ENCODE measurements at places on chromosomes 7 and 10.
A peak's percentile ranks its signal among the peaks of the same experiment; 100 is the strongest.

- DNase-seq = no peak
Measured at GRCh38 chr10:124534231-124534798, 72.7 kb downstream of the LHPP start.

DNA sequence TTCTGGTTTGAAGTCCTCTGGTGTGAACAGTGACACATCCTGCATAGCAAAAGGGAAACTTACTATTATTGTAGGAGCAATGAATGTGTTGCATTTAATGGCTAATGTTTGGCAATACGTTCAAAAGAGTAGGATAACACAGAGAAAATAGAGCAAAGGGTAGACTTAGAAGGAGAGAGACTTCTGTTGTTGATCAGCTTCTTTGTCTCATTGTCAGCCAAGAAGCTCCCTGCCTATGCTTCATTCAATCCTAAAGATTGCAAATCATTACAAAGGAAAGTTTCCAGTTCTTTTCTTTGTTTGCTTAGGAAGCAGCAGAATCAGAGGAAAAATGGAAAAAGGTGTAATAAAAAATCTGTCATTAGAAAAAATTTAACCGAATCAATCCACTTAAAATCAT lies 7.9 kb upstream of the TSPAN13 start:
- DNase-seq = no peak

DNA sequence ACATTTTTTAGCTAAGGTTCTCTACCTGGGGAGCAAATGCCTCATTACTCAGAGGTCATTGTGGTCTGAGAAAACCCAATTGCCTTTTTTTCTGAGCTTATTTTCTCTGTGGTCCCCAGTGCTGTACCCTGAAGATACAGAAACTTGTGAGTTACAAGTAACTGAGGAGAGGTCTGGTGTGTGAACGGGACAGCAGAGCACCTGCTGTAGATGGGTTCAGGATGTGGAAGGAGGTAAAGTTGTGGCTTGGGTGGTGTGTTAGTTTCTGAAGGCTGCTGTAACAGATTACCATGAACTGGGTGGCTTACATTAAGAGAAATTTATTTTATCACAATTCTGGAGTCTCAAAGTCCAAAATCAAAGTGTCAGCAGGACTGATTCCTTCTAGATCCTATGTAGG lies 449.1 kb upstream of the NRP1 start:
- no peak for DNase-seq

DNA sequence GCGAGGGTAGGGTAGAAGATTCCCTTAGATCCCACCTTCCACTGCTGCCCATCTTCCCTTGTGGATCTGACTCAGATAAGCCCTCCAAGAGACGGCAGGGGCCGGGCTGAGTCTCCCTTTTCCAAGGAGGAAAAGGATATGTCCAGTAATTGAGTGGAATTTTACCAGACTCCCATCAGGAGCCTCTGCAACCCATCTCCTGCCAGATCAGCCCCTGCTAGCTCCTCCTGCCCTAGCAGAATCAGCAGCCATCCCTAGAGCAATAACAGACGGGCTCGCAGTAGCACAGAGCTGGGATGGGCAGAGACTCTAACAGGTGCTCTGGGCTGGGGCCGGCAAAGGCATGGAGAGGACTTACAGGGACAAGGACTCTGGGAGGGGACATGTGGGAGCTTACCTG lies 73.5 kb downstream of the C10orf105 start:
- DNase-seq = no peak

DNA sequence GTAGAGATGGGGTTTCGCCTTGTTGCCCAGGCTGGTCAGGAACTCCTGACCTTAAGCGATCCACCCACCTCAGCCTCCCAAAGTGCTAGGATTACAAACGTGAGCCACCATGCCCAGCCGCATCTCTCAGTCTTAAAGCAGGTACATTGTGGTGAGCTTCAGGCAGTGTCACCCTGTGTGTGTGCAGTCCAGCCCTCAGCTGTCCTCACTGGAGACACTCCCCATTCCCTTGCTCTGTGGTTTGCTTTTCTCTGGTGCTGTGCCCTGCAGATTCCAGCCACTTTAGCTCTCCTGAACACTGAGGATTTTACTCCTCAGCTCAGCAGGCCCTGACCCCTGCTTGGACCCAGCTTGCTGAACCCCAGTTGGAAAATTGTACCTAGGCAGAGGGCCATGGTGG lies 6.1 kb downstream of the TRRAP start:
- no peak for DNase-seq

DNA sequence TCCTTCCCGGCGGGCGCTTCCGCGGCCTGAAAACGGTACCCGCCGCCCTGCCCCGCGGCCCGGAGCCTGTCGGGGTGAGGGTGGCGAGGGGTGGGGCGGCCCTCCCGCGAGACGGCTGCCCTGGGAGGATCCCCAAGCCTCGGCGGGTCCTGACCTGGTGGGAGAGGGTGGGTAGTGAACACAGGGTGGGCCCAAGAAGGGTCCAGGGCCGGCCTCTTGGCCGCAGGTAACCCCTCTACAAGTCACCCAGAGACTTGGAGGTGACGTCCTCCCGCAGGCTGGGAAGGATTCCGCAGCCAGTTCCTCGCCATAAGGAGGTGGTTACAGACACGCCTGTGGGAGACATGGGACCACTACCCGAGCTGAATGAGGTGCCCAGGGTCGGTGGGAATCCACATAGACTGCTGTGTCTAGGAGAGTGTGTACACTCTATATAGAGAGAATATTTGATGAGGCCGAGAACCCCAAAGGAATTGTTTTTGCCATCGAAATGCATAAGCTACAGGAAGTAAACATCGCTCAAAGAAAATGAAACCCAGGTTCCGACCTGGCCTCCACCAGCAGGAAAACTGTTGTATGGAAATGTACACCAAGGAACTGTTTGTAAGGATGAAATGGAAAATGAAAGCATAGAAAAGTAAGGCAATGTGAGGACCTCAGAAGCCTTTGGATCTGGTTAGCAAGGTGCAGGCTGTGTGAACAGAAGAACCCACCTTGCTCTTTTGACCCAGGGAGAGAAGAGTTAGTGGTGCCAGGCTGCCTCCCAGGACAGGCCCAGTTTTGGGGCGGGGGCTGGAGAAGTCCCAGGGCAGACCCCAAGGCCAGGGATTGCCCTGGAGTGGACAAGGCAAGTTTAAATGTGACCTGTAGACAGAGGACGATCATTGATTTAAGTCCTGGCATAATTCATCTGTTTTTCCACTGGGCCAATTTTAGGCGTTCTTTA lies 659 bp downstream of the OPTN start:
- no peak for DNase-seq

- no peak for DNase-seq
Measured at GRCh38 chr7:30968747-30969603, 5.2 kb downstream of the GHRHR start.

GRCh38 chr10:87818505-87819288 lies 671 bp upstream of the ATAD1 start:
- no peak for DNase-seq

- DNase-seq = no peak
Measured at GRCh38 chr7:29170781-29171180, 23.8 kb upstream of the CHN2 start.

GRCh38 chr10:110655320-110655719 lies 11.2 kb downstream of the RBM20 start:
- no peak for DNase-seq

- DNase-seq = no peak
Measured at GRCh38 chr10:61752111-61753011, 89.6 kb downstream of the CABCOCO1 start.

- DNase-seq = no peak
Measured at GRCh38 chr10:15539262-15539661, 168.2 kb upstream of the FAM171A1 start.

DNA sequence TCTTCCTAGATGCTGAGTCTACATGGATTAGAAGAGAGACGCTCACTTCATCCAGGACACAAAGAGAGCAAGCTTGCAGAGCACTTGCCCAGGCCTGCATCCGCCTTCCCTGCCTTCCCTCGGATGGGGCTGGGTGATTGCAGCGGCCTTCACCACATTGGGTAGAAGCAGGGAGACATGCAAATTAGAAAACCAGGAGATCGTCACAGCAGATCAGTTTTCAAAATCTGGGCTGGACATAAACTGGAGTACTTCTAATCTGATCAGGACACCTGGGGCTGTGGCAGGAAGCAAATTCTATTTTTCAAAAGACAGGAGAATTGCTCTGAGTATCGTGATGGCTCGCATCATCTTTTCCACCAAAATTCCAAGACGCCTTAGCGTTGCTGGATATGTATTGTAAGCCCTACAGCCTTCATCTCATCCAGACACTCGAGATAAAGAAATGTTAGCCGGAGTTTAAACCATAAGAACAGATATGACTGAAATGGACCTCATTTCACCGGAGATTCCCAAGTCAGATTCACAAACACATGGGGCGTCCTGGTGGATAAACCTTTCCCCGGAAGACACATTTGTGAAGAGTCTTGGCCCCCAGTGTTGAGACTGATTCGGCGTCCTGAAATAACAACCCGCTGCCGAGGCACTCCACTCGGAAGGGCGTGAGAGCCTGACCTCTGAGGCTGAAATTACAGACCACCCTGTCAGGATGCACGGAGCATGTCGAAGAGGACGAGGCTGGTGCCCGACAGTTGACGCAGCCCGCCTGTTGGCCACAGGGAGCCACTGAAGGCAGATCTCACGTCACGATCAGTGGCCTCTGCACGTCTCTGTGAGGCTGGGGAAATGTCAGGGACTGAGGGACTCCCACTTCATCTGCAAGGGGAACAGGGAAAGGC lies 91.2 kb upstream of the PARD3 start:
- peak; percentile 61 for DNase-seq

DNA sequence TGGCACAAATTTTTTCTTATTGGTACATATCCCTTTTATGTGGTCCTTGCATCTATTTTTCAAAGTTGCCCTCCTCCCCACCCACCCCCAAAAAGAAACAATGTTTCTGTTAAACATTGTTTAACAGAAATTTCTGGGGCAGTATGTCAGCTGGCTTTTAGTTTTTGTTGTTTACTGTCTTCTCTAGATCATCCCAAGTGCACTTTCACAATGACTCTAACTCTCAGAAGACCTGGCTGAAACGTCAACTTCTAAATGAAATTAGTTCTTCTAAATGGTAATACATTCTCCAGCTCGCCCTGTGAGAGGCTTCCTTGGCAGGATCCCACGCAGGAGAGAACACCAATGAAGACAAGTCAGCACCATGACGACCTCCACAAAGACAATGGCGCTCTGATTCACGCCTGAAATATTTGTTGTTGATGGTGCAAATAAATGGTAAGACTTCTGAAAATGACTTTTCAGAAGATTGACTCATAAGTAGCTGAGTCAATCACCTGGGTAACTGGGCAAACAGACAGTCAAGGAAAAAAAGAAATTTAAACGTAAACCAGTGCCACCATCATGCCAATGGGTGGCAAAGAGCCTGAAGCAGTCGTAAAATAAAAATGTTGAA lies 293.7 kb downstream of the FZD1 start:
- no peak for DNase-seq

DNA sequence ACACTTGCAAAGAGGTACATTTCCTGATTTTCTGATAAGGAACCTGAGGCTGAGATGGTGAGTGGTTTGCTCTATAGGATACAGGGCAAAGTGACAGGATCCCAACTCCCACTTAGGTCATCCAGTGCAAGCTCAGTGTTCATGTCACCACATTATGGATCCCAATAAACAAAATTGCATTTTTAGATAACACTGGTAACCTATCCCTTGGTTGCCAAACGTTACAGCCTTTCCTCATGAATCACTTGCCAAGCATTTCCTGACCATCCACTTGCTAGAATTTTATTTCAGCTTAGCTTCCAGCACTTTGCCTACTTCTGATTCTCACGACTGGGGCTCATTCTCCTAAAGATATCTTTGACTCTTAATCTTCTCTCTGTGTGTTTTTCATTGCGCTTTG lies 131.4 kb upstream of the ODAD2 start:
- no peak for DNase-seq

GRCh38 chr7:116171094-116171493 lies 39.2 kb upstream of the TES start:
- no peak for DNase-seq

DNA sequence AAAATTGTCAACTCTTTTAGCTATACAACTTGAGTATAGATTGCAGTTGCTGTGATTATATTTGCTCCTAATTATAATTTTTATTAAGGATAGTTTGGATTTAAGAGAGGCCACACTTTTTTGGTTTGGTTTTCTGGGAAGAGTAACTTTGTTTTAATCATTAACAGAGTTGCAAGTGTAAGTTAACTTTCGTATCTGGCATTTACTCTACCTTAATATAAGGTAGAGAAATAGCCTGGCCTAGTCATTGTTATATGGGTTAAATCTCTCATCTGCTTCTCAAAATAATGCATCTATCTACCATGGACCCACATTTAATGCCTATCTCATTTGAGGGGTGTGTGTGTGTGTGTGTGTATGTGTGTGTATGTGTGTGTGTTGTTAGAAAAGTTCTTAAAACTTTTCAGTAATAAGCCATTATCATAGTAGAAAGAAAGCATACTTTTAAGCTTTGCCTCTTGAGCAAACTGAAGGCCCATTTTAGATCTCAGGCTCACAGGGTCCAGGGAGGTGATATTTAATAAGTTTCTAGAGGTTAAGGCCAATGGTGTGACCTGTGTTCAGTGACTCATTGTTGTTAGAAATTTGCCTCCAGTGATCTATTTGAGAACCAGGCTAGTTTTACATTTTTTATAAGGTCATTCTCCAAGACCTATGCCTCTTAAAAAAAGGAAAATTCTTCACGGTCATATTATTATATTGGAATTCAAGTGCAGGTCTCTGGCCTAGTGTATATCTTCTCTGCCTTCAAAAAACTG lies 10.9 kb upstream of the TEX47 start:
- DNase-seq = no peak

GRCh38 chr10:61642676-61643075 lies 20.1 kb upstream of the CABCOCO1 start:
- DNase-seq = no peak

GRCh38 chr10:78053211-78053868 lies 19.7 kb downstream of the RPS24 start:
- no peak for DNase-seq

DNA sequence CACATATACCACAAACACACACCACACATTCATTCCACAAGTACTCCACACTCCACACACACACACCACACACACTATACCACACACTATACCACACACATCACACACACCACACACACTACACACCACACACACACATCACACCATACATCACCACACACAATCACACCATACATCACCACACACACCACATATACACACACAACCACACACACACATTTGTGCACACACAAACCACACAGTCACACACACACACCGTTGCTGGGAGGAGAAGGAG lies 112.8 kb downstream of the PTPN20 start:
- peak; percentile 20 for DNase-seq

Data from H1 (cell line).